ENCODE measurements at places on chromosomes 5 and 9.
A peak's percentile ranks its signal among the peaks of the same experiment; 100 is the strongest.

- no peak for DNase-seq
These were observed 7.7 kb downstream of the NOXA1 start for GRCh38 chr9:137430723-137431415.

DNA sequence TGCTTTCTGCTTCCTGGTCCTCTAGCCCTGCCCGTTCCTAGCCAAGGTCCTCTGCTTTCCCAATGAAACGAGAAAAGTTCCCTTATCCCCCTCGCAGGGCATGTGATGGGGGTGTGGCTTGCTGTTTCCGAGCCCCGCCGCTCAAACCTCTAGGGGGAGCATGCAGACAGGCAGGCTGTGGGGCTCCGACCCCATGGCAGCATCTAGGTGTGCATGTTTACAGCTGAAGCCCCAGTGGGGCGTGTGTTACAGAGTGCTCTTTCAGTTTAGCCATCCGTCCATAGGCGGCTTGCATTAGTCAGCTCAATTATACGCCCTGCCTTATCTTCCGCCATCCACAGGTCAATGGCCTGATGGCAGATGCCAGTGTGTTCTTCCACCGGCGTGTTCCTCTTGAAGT lies 48.3 kb upstream of the SPATA31E1 start:
- no peak for DNase-seq

DNA sequence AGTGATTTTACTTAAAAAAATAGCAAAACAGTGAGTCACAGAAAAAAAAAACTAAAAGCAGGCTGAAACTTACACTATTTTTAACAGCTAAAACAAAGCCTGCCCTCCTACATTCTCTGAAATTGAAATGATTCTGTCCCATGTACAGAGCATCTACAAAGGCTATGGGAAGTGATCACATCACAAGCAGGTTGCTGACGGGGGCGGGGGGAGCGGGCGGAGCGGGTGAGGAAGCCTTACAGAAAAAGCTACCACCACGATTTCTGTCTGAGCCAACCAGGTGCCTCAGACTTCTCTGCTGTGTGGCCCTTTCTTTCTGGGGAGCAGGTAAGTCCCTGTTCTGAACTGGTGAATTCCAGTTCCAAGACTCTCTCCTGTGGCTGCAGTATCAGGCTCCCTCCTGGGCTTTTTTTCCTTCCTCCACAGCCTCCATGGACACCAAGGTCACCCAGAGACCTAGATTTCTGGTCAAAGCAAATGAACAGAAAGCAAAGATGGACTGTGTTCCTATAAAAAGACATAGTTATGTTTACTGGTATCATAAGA lies 104.9 kb downstream of the ANKRD18B start:
- no peak for DNase-seq

- no peak for DNase-seq
These were observed 21.0 kb upstream of the RNF180 start for GRCh38 chr5:64144425-64145215.

GRCh38 chr9:121498150-121498486 lies 1.5 kb downstream of the GGTA1 start:
- peak; percentile 77 for DNase-seq

- no peak for DNase-seq
These were observed 9.3 kb downstream of the PDLIM4 start for GRCh38 chr5:132266836-132267160.

DNA sequence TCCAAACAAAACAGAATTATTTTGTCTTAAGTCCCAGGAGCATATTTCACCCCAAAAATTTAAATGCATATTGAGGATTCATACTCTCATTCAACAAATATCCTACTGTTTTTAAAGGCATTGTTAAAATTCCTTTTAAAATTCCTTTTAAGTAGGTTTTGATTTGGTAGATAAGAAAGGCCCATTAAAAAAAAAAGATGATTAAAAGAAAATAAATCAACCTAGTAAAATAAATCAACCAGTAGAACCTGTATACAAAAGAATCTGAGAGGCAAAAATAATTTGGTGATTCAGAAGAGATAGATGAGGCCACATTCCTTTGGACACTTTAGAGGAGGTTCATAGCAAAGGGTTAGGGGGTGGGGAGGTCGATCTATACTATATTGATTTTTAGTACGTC lies 585.3 kb upstream of the TLE4 start:
- DNase-seq: no peak

- no peak for DNase-seq
These were observed 36.3 kb downstream of the STK10 start for GRCh38 chr5:172151661-172152210.

DNA sequence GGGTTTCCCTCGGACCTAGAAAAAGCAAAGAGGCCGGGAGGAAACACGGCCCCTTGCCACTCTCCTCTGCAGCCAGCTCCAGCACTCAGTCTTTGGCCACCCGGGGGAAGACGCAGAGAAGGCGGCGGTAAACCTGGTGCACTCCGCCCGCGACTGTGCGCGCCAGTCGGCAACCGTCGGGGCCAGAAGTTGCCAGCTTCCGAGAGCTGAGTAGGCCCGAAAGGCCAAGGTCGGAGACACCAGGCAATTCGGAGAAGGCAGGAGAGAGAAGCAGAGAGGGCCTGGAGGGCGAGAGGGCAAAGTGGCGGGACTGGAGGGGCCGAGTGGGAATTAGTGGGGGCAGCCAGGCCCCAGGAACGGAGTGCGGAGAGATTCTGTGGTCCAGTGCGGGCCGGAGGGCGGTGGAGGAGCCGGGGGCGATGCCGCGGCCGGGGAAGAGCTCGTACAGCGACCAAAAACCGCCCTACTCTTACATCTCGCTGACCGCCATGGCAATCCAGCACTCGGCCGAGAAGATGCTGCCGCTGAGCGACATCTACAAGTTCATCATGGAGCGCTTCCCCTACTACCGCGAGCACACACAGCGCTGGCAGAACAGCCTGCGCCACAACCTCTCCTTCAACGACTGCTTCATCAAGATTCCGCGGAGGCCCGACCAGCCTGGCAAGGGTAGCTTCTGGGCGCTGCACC lies at the start of gene FOXB2:
TSS of gene FOXB2 (plus strand) at position 420 of the 690 bp plus-strand sequence. CDS start at position 420, 0 bp downstream.
- DNase-seq: no peak

- DNase-seq: no peak
These were observed 7.5 kb upstream of the CCDC69 start for GRCh38 chr5:151231359-151231758.

GRCh38 chr5:158976035-158976434 lies 123.7 kb downstream of the EBF1 start:
- peak; percentile 36 for DNase-seq
